GM12892 (cell line): ENCODE measurements at places on chromosomes 6 and 20.

DNA sequence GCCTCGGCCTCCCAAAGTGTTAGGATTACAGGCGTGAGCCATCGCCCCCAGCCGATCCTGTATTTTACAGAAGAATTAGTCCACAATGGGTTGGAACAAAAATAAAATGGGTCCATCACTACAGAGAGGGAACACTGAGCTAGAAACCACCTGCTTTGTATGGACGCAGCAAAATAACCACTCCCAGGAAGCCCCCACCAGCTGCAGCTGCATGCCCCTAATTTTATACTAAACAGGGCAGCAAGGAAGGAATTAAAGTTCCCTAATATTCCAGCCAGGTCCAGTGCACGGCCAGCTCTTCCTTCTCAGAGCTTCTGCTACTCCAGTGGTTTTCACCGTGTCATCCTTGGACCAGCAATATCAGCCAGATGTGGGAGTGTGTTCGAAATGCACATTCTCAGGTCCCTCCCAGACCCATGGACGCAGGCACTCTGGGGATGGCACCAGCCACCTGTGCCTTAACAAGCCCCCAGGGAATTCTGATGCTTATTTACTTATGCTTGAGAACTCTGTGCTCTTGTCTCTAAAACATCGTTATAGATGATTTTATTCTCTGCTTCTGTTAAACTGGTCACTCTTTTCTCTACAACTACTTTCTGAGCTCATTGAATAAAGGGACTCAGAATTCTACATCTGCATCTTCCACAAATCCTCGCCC, 189.5 kb upstream of the SLC24A3 start:
- DNase-seq: no peak

DNA sequence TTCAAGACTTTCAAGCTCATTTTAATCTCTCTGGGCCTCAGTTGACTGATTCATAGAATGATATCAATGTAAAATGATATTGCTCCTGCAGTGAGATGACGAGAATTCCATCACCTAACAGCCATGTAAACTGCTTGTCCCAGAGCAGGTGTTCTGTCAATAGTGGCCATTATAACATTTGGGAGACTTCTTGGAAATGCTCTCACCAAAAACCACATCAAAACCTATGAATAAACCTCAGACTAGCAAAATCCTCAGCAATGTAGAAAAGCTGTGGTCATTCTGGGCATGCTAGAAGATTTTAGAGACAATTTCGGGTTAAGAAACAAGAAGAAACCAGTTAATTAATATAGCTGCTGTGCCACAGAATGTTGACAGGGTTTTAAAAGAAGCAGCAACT, 225.4 kb downstream of the FRK start:
- no peak for DNase-seq

GRCh38 chr6:18323935-18324705, 59.8 kb upstream of the DEK start:
- no peak for DNase-seq

- no peak for DNase-seq
Measured at GRCh38 chr6:74814440-74814839, 391.4 kb downstream of the COL12A1 start.

GRCh38 chr6:32973144-32974015, 5.0 kb downstream of the BRD2 start:
- no peak for DNase-seq

- no peak for DNase-seq
Measured at GRCh38 chr6:142011156-142011555, 121.6 kb upstream of the GJE1 start.

GRCh38 chr6:49898904-49899566, 32.7 kb upstream of the CRISP1 start:
- no peak for DNase-seq
